ENCODE measurements at places on chromosomes 2 and 18.
A peak's percentile ranks its signal among the peaks of the same experiment; 100 is the strongest.

DNA sequence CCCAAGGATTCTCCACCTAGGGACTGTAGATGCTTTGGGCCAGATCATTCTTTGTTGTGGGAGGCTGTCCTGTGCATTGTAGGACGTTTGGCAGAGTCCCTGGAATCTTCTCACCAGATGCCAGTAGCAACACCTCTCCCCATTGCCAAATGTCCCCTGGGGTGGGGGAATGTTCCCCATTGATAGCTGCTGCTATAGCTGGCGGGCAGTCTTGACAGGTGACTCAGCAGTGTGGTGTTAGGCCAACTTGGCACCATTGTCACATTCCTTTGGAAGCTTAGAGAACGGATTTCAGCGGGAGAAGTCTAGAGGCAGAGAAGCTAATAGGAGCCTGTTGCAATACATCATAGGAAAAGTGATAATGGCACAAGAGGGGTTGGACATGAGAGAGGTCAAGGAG is 495.7 kb upstream of the SMIM21 start:
- DNase-seq = peak; percentile 81

GRCh38 chr2:106885329-106885728 is 638 bp downstream of the ST6GAL2 start:
- no peak for DNase-seq

GRCh38 chr18:4106407-4107033 is 348.6 kb downstream of the DLGAP1 start:
- DNase-seq = peak; percentile 56

GRCh38 chr2:149420053-149420963 is 89.9 kb downstream of the LYPD6 start:
- no peak for DNase-seq

GRCh38 chr18:3037423-3037915 is 24.5 kb upstream of the LPIN2 start:
- no peak for DNase-seq
